Osteoblast (primary cell): ENCODE measurements at places on chromosomes 13 and 19. TPM values are rescaled to one million over a fixed set of nuclear protein-coding genes. Genes with fewer than 3 reads are reported as not detected.
A peak's percentile ranks its signal among the peaks of the same experiment; 100 is the strongest.

GRCh38 chr13:114096811-114097211 is 35.6 kb downstream of the RASA3 start:
- DNase-seq = no peak

The HIPK4 gene
- total RNA-seq = 0.29 and 0.36 TPM in 2 replicates

DNA sequence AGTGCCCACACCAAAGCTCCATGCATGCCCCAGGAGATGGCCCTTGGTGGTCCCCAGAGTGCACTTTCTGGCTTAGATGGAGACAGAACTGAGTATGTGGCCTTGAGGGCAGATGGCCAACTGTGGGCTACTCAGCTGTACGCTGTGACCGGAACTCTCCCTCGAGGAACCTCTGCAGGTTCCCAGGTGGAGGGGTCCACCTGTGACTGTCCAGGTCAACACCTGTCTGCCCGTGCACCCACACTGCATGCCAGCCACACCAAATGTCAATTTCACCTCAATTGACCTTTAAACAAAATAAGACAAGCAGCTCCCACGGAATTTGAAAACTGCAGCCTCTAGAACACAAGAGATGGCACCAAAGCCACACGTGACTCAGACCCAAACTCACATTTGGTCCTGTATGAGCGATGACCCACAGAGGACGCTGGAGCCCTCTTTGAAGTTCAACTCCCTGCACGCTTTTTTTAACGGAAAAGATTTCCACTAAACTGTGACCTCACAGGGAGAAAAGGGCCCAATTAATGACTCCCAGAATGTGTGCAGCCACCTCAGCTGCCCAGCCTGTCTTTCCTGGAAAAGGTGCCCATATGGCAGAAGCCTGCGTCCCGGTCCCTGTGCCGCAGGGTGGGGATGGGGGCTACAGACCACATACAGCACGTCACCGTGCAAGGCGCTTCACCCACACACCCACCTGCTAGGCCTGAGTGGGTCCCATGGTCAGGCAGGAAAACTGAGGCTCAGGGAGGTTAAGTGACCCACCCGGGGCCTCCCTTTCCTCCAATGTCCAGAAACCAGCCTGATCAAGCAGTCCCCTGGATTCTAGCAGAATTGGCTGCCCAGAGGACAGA is 47.7 kb downstream of the KLF2 start:
- no peak for DNase-seq

The FXYD1 gene
- not detected in 2 replicates for total RNA-seq

GRCh38 chr13:102599426-102600012 is 2.7 kb downstream of the TPP2 start:
- no peak for DNase-seq

DNA sequence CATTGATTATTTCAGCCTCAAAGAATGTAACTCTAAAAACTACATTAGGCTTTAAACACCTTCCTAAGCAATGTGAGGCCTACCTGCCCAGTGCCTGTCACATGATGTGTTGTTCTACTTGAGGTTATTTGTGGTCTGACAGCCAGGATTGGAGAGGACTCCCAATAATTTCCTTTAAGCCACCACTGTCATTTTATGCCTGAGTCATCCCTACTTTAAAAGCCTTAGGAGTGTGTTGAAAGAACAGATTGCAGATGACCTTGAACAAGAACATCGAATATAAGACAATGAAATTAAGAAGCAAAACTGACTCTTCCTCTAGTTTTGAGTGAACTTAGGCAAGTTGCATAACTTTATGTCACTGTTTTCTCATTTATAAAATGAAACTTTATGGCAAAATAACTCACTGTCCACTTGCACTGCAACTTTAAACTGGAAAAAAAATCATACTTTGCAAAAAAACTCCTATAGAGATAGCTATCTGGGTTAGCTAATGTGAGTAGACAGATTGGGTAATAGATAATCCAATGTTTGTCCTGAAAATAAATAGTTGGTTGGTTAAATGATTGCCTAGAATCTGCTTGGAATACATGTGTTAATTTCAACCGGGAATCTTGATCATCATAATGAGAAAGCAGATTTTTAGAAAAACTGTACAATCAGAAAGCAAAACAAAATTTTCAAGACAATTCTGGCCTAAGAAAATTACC is 361.2 kb downstream of the SUCLA2 start:
- no peak for DNase-seq

DNA sequence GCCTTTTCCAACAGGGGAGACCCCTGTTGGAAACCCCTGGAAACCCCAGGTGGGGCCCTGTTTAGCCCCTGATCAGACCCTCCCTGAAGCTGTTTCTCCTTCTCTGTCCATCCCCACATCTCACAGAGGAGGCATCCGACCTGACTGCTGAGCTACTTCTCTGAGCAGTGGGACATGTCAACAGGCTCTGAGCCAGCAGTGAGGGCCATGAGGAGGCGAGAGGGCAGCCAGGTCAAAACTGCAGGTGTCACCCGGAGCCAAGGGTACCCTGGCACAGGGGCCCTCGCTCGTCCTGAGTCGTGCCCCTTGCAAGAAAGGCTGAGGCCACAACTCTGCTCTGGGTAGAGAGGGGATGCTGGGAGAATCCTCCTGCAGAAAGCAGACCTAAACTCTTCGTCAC is 13.6 kb downstream of the PEPD start:
- peak; percentile 48 for DNase-seq

DNA sequence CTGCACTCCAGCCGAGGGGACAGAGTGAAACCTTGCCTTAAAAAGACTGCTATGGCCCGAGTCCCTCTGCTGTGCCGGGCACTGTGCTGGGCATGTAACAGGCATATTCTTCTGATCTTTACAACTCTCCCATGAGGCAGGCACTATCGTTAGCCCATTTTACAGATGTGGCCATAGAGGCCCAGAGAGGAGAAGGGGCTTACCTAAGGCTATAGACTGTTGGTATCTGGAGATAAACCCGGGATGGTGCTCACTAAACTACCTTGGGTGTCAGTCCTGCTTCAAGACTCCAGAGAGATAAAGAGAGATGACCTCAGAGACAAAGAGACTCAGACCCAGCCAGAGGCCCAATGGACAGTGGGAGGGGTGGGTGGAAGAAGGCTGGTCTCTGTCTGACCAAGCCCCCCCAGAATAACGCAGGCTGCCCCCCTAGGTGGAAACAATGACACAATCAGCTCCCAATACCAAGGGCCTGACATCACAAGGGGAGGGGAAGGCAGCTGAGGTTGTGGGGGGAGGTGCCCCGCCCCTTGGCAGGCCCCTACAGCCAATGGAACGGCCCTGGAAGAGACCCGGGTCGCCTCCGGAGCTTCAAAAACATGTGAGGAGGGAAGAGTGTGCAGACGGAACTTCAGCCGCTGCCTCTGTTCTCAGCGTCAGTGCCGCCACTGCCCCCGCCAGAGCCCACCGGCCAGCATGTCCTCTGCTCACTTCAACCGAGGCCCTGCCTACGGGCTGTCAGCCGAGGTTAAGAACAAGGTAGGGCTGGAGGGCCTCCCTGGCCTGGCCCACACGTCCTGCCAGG is at the start of gene CNN1:
TSS of gene CNN1 (plus strand) at position 620 of the 805 bp plus-strand sequence. CDS start at position 697, 77 bp downstream.
- DNase-seq = peak; percentile 93

The CLEC17A gene
- total RNA-seq = under 0.01 TPM in 1 of 2 replicates, not detected in the other

DNA sequence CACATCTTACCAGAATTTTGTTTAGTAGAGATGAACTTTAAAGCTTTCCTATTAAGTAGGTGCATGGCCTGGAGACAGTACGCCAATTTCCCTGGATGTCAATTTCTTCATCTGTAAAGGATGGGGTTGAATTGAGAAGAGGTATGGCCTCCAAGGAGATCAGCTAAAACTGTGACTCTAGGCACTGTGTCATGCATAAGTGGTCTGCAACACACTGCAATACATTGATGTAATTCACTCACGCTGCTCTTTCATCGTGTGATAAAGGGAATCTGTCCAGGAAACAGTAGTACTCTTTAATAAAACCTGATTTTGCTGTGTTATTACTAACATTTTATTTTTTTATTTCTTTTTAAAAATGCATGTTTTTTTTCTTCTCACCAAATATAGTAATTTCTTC is 795.8 kb downstream of the DIAPH3 start:
- no peak for DNase-seq
